ENCODE measurements at places on chromosomes 16 and 17. TPM values are rescaled to one million over a fixed set of nuclear protein-coding genes. Genes with fewer than 3 reads are reported as not detected.

The KRTAP9-2 gene
- total RNA-seq: not detected

The TEX19 gene
- not detected for total RNA-seq

The FOXC2 gene
- 2.6 TPM for total RNA-seq

The AOC2 gene
- total RNA-seq: 0.89 TPM

The KRTAP3-3 gene
- total RNA-seq: not detected

The CUEDC1 gene
- total RNA-seq: 46.6 TPM

The GPR142 gene
- total RNA-seq: 0.16 TPM

The OTOP3 gene
- total RNA-seq: not detected

The CCL2 gene
- 42.3 TPM for total RNA-seq

The RECQL5 gene
- 11.3 TPM for total RNA-seq

The HOXB1 gene
- total RNA-seq: not detected

The EVPL gene
- 0.05 TPM for total RNA-seq

The TPSG1 gene
- total RNA-seq: not detected

The KRT36 gene
- not detected for total RNA-seq
